NCI-H1092 treated with DMSO at 0.1 percent for 48 hours (cell line): ENCODE measurements at places on chromosomes 16 and 17.

DNA sequence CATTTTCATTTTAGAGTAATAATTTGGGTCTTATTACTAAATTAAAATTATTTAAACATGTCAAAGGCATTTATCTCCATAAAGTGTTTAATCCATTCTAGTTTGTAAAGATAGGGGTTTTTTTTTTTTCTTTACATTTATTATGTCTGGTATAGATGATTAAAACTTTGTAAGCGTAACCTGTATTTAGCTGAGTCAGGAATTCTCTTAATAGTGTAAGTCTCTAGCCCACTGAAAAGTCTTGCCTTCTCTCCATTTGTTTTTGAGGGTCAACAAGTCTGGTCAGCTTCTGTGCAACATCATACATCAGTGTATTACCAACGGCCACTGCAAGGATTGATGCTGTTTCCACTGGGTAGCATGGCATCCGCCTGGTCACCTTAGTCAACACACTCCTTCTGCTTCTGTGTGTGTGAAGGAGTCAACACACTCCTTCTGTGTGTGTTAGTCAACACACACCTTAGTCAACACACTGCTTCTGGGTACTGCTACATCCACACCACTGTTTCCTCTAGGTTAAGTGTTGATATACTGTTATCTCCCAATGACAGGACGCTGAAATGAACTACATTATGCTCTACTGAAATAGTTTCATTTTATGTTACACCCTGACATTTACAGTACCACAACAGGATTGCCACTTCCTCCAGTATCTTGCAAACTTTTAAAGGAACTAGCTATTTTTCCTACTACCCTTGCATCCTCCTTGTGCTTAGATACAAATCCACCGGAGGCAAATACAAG is 37.3 kb upstream of the VWA3A start:
- DNase-seq = no peak

- peak; percentile 64 for DNase-seq
These were observed 5.9 kb upstream of the XYLT1 start for GRCh38 chr16:17476414-17477259.

GRCh38 chr16:83539736-83540490 is 267.9 kb upstream of the HSBP1 start:
- no peak for DNase-seq

- no peak for DNase-seq
These were observed 10.9 kb downstream of the MAF start for GRCh38 chr16:79589601-79590102.

- no peak for DNase-seq
These were observed 2.7 kb upstream of the KCNJ18 start for GRCh38 chr17:21689604-21690003.

GRCh38 chr16:19188406-19188805 is 20.4 kb downstream of the SYT17 start:
- no peak for DNase-seq

- no peak for DNase-seq
These were observed 89.2 kb downstream of the AMFR start for GRCh38 chr16:56336071-56336688.

DNA sequence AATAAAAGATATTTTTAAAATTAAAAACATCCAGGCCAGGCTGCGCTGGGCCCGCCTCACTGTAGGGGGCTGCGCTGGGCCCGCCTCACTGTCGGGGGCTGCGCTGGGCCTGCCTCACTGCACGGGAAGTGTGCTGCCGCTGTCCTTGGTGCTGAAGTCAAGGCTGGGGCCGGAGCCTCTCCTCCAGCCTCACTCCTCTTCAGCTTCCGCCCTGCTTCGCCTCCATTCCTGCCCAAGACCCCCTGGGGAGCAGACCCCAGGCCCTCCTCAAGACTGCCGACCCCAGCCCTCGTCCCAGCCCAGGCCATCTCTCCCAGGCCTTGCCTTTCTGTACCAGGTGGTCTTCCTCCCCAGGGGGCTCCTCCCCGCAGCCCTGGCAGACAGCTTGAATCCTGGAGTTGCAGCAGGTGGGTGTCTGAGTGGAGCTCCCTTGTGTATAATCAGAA is 26.2 kb downstream of the ENDOV start:
- no peak for DNase-seq

DNA sequence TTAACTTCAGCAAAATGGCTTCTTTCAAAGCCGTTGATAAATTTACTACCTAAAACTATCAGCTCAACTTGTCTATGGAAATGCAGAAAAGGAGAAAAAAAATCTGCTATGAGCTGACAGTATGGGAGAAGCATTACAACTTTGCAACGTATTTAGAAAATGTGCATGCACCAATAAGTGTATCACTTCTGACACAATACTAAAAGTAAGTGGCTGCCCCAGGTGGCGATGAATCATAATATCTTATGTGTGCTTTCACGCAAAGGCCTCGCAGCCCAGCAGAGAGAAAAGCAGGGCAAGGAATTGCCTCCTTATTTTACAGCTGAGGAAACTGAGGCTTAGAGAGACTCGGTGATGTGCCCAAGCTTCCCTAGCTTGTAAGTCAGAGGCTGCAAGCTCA is 101.8 kb downstream of the SALL1 start:
- DNase-seq = no peak

DNA sequence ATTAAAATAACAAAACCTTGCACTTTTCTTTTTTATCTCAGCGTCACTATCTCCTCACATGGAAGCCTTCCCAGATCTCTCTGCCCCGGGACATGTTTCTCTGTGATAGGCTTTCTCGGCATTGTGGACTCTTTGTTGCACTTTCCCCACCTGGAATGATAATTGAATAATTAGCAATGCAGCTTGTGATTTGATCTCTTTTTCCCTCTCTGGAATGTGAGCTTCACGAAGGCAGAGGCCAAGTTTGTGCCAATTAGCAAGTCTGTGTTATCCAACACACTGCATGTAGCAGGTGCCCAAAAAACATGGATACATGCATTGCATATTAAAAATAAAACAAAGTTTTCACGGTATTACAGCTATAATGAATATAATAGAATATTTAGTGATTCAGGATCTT is 431.2 kb downstream of the HAPSTR1 start:
- DNase-seq = no peak

DNA sequence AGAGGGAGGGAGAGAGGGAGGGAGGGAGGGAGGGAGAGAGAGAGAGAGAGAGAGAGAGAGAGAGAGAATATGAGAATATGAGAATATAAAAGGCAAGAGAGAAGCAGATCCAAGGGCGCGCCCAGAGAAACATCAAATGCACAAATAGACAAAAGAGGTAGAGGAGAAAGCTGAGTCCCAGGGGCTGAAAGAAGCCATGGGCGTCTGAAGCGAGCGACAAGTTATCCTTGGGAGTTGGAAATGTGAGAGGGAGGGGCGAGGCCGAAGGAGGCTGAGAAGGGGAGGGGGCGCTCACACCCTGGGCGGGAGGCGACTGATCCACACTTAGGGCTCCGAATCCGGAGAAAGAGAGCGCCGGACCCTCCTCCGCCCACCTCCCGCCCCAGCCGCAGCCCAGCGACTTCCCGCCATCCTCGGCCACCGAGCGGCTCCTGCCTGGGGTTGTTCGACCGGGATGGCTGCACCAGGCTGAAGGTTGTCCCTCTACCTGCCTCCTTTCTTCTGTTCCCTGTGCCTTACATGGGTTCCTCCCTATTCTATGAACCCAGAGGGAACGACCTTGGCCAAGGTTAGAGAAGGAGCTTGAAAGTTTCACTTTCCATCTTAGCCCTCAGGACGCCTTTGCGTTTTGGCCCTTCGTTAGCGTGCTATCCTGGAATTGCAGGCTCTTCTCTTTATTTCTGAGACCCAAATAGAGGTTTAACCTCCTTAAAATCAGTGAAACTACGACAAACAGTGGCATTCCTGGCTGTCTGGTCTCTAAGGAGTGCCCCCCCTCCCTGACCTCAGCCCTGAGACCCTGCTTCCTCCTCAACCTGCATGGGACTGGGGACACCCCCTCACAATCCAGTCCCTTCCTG is 21.2 kb upstream of the HOXB9 start:
- no peak for DNase-seq

- no peak for DNase-seq
These were observed 61.6 kb downstream of the WNT3 start for GRCh38 chr17:46756861-46757260.

GRCh38 chr17:16085066-16085699 is 85.6 kb downstream of the TTC19 start:
- no peak for DNase-seq

GRCh38 chr16:66441586-66442375 is 14.7 kb downstream of the BEAN1 start:
- no peak for DNase-seq

GRCh38 chr16:68772030-68772681 is 35.1 kb downstream of the CDH1 start:
- no peak for DNase-seq

DNA sequence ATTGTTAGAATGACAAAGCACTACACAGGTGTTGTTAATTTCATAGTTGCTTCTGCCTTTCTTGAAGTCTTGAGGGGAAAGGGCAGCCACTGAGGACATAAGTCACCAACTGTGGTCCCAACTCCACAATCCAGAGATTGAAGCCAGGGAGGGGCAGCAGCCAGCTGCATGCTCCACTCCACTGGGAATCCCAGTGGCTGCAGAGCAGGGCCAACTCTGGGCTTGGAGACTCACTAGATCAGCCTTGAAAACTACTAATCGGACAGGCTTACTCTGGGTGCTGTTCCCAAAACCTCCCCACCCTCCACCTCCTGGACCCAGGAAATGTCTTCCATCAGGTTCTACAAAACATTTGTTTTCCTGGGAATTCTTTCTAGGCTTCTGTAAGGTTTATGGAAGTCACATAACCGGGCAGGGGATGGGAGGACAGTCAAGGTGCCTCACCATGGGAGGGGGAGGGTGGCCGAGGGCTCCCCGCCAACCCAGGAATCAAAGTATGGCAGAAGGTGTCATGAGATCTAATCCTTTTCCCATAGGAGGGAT is 68.0 kb downstream of the MYH13 start:
- no peak for DNase-seq

- no peak for DNase-seq
These were observed 514 bp downstream of the THRA start for GRCh38 chr17:40063187-40063771.

DNA sequence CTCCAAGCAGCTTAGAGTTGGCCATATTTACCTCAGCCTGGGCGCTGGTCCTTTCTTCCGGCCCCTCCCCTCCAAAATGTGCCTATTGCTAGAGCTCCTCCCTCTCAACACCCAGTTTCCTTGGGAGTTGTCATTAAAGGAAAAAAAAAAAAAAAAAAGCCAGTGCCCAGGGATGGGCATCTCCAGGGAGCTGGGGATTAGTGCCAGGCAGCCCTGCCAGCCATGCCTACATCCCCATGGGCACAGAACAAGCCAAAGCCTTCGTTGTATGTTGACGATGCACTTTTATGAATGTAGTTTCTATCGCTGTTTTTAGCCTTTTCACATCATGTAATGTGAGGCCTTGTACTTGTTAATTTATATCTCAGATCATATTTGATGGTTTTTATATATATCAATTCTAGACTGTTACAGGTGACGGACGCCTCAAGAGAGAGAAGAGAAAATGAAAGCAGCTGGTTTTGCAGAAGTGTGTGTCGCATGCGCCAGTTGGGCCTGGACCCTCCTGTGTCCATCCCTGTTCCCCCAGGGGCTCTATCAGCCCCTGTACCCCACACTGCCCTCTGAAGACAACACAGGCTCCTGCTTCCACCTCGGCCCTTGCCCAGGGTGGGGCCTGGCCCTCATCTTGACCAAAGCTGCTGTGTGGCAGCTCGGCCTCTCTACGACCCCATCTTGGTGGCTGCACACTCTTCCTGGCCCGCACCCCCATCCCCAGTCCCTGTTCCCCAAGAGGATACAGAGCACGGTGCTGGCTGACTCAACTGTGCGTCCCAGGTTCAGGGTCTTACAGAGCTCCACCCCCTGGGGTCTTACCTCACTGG is 4.8 kb downstream of the LIMD2 start:
- DNase-seq = no peak

GRCh38 chr17:28576758-28577465 is at the start of gene ALDOC:
Gene ALDOC, minus strand, starts transcription at chr17:28576895. Its CDS starts 1,363 bp downstream, at chr17:28575532.
- peak; percentile 56 for DNase-seq

DNA sequence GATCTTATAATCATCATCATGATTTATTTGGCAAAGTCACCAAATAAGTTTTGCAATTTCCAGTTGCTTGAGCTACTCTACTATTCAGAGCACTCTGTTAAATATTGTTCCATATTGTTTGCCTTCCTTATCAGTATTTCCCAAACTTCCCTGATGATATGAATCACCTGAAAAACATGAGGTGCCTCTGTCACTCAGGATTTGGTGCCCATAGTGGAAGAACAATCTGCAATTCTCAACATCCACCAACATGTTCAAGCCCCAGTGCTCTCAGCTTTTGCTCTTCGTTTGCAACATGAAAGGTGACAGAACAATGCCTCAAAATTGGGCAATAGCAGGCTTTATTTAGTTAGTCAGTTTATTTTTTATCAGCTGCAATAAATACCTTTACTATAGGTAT is 28.6 kb upstream of the WSB1 start:
- no peak for DNase-seq
